CD4-positive, alpha-beta T cell treated with Interleukin-12 subunit alpha and Interleukin-12 subunit beta, for 1 hour (primary cell): ENCODE measurements at places on chromosomes 12 and 14.

GRCh38 chr12:72839696-72840095 lies 567.5 kb downstream of the TRHDE start:
- DNase-seq: no peak

DNA sequence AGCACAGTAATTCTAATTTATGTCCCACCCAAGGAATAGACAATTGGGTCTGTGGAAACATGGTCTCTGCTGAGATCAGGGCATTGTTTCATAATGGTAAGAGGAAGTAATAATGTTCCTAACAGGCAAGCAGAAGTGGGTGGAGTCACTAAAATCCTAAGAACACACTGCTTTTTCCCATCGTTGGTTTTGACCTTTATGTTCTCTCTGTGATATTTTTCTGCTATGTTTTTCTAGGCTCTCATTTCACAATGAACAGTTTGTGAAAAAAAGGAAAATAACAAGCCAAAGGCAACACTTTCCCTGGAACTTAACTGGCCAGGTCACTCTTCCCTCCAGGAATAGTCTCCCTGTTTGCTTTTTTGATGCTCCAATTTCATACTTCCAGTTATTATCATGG lies 80.6 kb upstream of the OVCH1 start:
- no peak for DNase-seq

- DNase-seq: no peak
Measured at GRCh38 chr14:85218982-85219381, 311.0 kb upstream of the FLRT2 start.

GRCh38 chr14:100581228-100582145 lies 5.7 kb downstream of the BEGAIN start:
- no peak for DNase-seq

- DNase-seq: no peak
Measured at GRCh38 chr14:81018684-81019083, 63.3 kb downstream of the TSHR start.

GRCh38 chr12:66819587-66819986 lies 140.7 kb upstream of the GRIP1 start:
- DNase-seq: no peak

GRCh38 chr12:10395390-10395998 lies 5.7 kb upstream of the KLRK1 start:
- peak; percentile 71 for DNase-seq

GRCh38 chr12:62647586-62647985 lies 181.0 kb downstream of the MON2 start:
- DNase-seq: no peak

- no peak for DNase-seq
Measured at GRCh38 chr14:23929136-23929535, 24.4 kb upstream of the DHRS4 start.

DNA sequence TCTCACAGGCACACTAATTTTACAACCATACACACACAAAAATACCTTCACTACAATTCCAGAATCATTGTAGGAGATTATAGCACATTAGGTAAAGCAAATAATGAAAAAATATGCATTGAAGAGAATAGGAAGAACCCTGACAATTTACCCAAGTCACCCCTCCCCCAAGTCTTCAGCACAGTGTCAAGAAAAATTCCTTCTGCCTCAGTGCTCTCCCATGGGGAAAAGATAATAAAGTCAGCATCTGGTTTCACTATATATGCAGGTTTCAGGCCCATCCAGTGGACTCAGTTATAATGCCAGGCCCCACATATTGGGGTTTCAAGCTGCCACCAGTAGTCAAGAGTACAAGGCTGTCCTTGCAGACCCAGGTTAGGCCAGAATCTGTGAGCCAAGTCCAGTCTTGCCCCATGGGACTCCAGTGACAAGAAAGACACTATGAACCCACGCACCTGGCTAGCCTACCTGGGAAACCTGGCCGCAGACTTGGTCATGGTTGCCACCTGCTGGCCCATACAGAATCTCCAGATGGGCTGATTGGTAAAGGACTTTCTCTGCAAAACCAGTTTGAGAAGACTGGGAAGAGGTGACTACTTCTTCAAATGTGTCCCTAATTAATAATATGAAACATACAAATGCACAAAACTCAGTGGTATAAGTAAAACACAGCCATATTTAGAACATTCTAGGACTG lies 398.6 kb upstream of the FLRT2 start:
- DNase-seq: no peak

DNA sequence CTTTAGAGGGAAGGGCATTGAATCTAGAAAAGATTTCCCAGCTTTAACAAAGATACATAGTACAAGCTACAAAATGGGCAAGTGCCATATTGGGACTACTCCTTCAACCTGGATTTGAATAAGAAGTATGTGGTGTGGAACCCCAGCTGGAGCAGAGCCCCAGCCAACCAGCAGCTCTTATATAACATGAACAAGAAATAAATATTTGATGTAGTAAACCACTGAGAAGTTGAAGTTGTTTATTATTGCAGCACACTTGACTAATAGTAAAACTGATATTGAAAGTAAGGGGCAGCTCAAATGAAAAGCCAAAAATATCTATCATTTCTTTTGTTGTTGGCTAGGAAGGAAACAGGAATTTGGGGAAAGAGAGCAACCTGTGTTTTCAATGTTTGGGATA lies 701.8 kb downstream of the TMTC2 start:
- DNase-seq: no peak

DNA sequence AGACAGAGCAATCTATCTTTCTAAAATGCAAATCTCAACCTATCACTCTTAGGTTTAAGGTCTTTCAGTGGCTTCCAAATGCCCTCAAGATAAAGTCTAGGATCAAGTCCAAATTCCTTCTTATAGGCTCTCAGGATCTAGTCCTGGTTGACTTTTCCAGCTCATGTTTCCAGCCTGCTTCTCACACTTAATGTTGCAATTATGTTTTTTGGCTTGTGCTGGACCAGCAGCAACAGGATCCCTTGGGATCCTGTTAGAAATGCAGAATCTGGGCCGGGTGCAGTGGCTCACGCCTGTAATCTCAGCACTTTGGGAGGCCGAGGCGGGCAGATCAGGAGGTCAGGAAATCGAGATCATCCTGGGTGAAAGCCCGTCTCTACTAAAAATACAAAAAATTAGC lies 10.6 kb downstream of the GPR33 start:
- no peak for DNase-seq
